ENCODE measurements at places on chromosomes 16 and 17.

DNA sequence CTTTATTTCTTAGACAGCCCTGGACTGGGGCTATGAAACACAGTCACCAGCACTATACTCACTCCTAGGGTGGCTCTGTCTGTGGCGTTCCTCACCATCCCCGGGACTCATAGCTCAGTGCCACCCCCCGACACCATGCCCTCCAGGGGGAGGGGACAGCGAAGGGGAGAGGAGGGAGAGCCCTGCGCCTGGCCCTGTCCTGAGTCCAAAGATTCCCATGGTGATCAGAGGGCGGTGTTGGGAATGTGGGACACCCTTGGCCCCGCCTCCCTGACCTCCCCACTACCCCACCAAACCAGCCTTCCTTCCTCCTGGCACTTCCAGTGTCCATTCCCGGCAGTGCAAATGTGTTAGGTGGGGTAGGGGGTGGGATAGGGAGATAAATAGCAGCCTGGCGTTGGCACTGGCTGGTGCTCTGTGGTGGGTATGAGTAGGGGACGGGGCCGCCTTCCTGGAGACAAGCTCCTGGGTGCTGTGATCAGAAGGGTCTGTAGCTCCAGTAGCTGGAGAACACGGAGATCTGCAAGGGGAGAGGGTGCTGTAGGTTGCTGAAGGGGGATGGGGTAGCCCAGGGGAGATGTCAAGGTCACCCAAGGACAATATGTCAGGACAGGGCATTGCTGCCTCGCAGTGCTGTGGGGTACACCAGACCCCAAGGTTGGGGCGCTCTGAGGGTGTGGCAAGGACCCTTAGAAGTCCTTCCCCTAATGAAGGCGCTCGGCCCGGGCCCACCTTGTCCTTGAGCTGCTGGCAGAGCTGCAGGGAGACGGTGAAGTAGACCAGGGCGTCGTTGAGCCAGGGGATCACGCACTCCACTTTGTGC is 2.0 kb downstream of the SMIM22 start:
- DNase-seq: no peak

- no peak for DNase-seq
Measured at GRCh38 chr16:89246383-89246902, 28.9 kb downstream of the ZNF778 start.

- DNase-seq: no peak
Measured at GRCh38 chr17:80363518-80364090, 51.4 kb upstream of the ENDOV start.

GRCh38 chr17:1455291-1455796 is 688 bp downstream of the CRK start:
- peak; percentile 73 for DNase-seq

DNA sequence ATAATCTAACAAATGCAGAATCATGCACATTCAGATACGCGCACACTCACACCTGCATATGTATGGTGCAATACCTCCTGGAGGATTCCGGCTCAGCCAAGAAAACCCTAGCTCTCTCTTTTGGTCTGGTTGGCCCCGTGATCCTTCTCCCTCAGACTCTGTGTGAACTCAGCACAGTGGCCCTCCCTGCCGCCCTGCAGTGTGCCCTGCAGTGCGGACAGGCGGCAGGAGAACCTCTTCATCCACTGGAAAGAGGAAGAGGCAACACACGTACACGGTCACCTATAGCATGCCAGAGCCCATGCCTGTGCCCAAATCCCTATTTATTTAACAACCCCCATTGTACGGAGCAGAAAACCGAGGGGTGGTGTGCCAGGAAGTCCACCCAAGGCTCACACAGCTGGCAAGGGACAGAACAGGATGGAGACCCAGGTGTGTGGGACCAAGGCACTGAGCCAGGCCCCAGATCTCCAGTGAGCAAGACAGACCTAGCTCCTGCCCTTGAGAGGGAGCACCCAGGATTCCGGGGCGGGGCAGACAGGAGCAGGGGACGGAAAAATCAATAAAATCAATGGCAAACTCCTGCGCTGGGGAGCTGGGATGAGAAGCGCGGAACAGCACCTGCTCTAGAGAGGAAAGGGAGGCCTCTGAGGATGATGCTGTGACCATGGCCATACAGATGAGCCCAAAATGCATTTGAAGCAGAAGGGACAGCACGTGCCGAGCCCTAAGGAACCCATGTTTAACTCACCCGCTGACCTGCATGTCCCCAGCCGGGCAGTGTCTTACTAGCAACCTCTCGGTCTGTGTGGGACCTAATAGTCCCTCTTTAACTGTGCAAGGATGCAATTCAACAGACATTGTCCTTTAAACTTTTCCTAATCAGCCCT is 54.7 kb upstream of the CIBAR2 start:
- DNase-seq: no peak

DNA sequence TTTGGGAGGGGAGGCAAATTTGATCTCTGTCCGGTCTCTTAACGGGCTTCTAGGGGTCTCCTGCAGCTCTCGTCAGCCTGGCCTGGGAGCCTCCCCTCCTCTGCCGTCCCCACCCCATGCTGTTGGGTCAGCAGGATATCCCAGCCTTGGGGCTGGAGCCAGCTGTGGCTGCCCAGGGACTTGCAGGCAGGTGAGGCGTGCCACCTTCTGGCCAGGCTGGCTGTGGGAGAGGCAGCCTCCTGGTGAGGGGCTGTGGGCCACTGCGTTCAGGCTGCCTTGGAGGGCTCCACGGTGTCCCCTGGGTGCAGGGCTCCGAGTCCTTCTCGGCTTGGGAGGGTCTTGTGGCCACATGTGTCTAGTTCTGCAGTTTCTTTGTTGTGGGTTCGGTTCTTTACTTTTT is 34.6 kb downstream of the TBCD start:
- no peak for DNase-seq

DNA sequence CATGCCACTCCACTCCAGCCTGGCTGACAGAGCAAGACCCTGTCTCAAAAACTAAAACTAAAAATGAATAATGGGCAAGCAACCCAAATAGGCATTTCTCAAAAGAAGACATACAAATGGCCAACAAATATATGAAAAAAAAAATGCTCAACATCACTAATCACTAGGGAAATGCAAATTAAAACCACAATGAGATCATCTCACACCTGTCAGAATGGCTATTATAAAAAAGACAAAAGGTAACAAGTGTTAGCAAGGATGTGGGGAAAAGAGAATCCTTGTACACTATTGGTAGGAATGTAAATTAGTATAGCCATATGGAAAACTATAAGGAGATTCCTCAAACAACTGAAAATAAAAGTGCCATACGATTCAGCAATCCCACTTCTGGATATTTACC is 7.1 kb upstream of the ERCC4 start:
- DNase-seq: no peak

DNA sequence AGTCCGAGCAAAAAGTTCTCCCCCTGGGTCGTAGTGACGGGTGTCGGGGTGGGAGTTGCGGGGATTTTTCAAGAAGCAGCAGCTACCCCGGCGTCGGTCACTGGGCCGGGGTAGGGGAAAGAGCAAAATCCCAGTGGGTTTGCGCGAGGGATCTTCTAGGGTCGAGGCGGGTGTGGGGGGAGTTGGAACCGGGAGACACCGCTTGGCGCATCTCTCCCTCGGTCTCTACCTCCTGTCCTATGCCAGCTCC is 2.3 kb upstream of the UBTF start:
- no peak for DNase-seq

GRCh38 chr17:41665566-41666236 is 23.0 kb upstream of the EIF1 start:
- DNase-seq: peak; percentile 54

DNA sequence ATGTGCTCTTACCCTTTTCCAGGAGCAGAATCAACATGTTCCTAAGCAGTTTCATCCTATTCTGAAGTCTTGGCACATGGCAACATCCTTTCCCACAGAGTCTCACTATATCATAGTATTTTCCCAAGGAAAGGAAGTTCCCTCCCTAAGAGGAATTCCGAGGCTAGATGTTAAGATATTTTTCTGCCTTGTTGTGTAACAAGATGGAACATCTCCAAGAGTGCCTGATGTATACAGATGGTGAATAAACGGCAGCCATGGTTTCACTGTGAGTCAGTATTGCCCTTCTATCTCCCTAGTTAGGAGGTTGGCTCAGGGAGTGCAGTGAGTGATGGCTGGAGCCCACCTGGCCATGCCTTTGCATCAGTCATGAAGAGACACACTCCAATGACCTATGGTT is 48.2 kb downstream of the SPACA3 start:
- no peak for DNase-seq

DNA sequence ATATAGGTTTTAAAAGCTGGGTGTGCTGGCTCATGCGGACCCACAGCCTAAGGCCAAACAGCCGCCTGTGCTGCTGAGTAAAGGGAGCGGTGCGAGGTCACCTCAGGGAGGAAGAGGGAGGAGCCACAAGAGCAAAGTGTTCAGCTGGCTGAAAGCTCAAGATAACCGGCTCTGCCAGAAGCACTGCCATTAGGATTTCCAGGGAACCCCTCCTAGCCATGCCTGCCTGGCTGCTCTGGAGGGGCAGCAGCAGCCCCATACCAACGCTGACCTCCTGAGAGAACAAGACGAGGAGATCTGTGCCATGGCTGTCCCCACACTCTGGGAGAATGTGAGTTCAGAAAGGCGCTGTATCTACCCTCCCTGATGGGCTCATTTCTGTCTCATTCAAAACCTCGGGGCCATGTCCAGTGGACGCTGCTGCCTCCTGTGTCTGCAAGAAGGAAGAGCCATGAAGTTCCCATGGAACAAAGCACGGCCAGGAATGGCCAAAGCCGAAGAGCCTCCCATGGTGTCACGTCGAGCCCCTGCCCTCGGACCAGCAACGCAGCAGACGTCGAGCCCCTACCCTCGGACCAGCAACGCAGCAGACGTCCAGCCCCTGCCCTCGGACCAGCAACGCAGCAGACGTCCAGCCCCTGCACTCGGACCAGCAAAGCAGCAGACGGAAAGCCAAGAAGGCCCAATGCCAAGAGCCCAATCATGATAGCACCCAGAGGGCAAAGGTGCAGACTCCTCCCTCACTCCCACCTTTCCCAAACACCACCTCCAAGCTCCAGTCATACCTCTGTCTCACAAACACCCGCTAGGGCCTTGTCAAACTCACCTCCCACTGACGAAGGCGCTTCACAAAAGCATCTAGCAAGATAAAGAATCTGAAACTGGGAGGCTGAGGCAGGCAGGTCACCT is 107.0 kb downstream of the ANKRD11 start:
- no peak for DNase-seq

DNA sequence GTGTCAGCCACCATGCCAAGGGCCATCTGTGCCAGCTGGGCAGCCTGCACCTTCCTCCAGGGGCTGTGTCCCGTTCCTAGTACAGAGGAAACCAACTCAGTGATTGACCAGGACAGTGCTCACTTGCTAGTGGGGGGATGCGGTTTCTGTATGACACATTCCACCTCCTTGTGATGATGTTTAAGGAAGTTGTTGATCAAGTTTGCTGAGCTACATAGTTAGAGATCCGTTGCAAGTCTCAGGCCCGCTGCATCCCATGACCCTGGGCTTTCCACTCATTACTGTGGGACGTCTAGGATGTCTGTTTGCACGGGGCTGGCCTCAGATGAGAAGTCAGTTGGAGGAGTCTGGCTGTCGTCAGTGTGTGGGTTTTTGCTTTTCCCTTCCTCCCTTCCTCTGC is 33.6 kb downstream of the RNF213 start:
- no peak for DNase-seq

- DNase-seq: no peak
Measured at GRCh38 chr16:6309271-6309670, 1023.4 kb upstream of the RBFOX1 start.

GRCh38 chr16:768428-768827 is 7.9 kb downstream of the MSLN start:
- DNase-seq: no peak

GRCh38 chr17:6085812-6086211 is 15.6 kb downstream of the WSCD1 start:
- DNase-seq: no peak

DNA sequence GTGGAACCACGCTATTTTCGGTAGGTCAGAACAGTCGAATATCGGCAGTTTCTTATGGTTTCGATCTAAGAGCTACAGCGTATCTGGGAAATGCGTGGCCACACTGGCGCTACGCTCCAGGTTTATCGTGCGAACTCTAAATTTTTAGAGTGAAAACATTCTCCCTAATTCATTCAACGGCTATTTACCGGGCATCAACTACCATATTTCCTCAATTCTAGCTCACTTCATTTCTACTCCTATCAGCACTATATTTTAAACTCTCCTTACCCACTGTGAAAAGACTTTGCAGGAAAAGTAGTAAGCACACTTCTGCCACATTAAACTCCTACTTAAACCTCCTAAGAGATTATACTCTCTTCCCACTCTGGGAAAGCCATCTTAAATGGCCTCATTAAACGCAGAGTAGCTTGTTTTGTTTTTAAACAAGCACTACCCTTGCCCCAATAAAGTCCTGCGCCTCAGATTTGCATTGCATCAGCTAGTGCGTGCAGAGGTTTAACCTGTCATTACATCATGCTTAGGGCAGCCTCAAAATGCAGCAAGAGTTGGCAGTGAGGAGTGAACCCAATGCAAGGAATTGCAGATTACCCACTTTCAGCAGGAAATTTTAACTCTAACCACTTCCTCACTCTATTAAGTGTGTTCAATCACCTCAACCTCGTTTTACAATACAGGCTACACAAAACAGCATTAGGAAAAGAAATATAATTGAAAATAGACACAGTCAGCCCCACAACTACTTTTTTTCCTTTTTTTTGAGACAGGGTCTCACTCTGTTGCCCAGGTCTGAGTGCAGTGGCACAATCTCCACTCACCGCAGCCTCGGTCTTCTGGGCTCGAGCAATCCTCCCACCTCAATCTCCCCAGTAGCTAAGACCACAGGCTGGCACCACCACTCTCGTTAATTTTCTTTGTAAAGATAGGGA is 18.8 kb downstream of the SIAH1 start:
- no peak for DNase-seq

DNA sequence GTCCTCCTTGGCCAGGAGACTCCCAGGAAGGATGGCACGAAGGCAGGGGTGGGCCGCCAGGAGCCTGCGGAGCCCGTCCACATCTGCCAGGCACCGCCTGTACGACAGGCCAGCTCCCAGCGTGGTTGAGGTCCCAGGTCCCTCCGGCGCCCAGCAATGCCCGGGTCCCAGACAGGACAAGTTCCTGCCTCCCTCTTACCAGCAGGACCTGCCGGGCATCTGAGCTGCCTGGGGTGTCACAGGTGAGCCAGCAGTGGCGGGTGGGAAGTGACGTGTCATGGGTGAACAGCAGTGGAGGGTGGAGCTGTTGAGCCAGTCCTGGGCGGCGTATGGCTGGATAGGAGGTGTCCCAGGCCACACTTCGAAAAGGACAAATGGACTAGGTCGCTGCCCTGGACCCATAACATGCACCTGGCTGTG is 15.7 kb upstream of the BAHCC1 start:
- DNase-seq: no peak

GRCh38 chr16:7437135-7437804 is 104.6 kb downstream of the RBFOX1 start:
- no peak for DNase-seq

DNA sequence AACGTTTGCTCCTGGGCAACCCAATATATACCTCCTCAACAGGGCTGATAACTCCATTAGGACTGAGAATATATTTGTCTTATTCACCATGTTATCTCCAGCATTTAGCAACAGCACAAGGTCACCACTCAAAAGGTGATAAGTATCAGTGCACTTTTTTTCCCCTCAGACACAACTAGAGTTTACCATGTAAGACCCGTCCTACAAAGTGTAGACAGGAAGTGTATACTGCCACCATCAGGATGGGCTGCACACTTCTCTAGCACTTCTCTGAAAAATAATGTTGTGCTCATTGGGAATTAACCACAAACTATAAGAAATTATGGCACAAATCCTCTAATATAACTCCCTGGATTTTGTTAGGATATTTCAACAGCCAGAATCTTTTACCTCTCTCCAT is 5.7 kb upstream of the VAT1L start:
- DNase-seq: no peak

GRCh38 chr16:10373556-10373955 is 12.3 kb upstream of the ATF7IP2 start:
- no peak for DNase-seq

Data from C1 segment of cervical spinal cord (tissue), 14 donors.